ENCODE measurements at places on chromosomes 12 and 14.

DNA sequence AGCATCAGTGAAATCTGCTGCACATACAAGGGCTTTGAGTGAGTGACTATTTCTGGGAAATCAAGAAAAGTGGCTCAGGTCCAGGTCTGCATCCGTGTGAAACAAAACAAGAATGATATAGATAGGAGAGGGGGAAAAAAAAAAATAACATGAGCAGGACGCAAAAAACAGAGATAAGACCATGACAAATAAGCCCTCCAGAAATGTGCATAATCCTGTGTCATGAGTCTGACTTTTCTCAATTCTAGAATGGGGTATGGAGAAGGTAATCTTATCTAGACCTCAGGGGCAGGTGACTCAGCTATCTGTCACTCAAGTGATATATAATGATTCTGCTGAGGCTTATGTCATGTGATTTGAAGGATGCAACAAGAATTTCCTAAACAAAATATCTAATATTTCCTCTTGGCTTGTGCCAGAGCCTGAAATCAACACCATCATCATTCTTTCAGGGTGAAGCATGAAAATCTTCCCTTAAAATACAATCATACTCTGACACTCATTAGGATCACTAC is 250.0 kb downstream of the PHLDA1 start:
- no peak for DNase-seq

- peak; percentile 43 for DNase-seq
These were observed 376.0 kb downstream of the C12orf75 start for GRCh38 chr12:105706321-105706972.

DNA sequence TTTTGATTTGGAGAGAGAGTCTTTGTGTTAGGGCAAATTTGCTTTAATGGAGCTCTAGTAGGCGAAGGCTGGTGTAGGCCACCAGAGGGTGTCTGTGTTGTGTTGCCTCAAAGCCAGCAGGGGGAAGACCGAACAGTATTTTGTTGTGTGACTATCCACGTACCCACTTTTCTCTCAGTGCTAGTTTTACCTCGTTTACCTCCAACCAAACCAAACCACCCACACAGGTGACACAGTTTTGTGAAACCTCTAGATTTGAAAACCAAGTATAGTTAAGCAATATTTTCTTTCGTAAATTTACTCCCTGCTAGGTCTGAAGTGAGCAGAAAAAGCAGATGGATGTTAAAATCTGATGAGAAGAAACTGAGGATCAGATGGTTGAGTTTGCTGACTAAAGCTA is 36.3 kb upstream of the NPFF start:
- DNase-seq, result peak; percentile 70

DNA sequence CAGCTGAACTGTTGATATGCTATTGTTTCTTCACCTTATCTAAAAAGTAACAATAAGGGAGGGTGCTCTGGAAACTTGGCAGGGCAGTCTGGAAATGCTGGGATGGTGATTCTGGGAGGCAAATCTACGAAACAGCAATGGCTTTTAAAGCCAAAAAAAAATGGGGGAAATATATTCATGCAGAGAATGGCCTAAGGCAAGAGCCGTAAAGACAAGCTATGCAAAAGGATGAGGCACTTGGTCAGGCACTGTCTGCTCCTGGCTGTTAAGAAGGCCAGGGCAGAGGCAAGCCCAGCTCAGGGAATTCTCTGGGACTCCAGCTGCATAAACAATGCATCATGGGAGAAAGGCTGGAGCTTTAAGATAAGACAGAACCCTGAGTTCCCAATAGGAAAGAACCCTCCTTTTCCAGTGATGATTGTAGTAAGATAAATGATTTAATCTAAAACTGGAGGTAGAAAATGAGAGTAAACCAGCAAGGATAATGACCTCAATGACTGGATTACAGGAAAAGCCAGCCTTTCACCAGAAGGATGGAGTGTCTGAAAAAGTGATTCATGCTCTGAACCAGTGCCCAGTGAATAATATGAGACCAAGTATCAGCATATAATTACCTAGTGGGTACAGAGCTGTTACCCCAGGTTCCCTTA is 46.0 kb downstream of the ITPR2 start:
- no peak for DNase-seq

DNA sequence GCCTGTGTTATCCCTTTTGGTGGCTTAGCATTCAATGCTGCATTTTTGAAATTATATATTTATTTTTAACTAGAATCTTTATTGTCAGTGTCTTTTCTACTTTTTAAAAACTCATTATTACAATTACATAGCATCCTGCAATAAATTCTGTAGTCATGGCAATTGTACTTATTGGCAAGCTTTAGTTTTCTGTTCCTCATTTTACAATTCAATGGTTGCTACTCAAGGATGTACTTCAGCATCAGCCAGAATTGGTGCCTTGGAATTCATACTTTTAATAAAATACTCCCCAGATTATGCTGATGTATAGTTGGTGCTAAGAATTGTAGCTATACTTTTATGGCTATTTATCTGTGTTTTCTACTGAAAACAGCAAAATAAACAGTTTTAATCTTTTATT is 1756.8 kb upstream of the SEL1L start:
- no peak for DNase-seq

- DNase-seq, result no peak
These were observed 36.1 kb downstream of the DHX37 start for GRCh38 chr12:124952801-124953200.

GRCh38 chr14:50784683-50785456 is 46.1 kb downstream of the NIN start:
- no peak for DNase-seq

GRCh38 chr12:12582895-12583303 is 20.2 kb upstream of the DUSP16 start:
- no peak for DNase-seq

GRCh38 chr14:105249182-105250007 is 1.1 kb downstream of the BTBD6 start:
- no peak for DNase-seq

- DNase-seq, result no peak
These were observed 883.9 kb downstream of the LRFN5 start for GRCh38 chr14:42490536-42490935.

DNA sequence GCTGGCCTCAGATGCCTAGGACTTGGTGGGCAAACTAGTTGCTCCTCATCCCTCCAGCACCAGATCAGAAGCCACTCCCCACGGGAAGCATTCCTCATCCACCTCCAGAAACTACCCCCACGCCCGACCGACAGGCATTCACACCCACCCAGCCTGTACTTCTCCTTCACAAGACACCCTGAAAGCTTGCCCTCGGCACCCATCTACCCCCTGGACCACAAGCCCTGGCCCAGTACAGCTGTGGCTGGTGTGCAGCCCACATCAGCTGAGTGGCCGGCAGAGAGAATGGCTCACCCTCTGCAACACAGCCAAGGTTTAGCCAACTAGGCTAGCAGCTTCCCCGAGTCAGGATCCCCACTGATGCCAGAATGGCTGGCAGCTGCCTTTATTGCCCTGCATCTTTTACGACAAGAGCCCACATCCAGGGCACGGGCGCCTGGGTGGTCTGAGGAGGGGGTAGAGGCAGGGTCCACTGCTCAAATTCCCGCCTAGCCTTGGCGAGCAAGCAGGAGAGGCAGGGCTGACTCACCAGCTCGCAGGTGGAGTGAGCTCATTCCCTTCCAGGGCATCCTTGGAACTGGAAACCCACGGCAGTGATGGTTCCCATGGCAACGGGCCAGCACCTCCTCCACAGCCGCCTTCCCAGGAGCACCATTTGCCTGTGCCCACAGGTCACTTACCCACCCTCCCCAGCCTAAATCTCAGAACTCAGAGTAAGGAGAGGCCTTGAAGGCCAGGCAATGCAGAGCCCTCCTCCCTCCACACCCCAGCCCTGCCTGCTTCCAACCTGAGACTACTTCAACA is 17.1 kb downstream of the ACTN1 start:
- peak; percentile 73 for DNase-seq

GRCh38 chr12:123363740-123364531 is 711 bp downstream of the SBNO1 start:
- DNase-seq, result no peak

DNA sequence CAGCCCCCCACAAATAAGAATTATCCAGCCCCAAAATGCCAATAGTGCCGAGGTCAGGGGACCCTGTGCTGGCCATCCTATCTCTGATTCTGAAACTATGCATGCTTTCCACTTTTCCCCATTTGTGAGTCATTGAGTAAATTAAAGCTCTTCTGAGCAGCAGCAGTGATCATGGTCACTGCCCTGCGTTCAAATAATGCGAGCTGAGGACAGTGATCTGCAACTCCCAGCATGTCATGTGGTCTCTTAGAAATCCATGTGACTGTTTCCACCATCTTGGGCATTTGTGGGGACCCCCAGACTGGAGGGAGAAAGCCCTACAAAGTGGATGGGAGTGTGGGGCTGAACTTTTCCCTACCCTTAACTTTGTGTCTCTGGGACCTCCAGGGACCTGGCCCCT is 53.8 kb downstream of the C14orf132 start:
- DNase-seq, result no peak

DNA sequence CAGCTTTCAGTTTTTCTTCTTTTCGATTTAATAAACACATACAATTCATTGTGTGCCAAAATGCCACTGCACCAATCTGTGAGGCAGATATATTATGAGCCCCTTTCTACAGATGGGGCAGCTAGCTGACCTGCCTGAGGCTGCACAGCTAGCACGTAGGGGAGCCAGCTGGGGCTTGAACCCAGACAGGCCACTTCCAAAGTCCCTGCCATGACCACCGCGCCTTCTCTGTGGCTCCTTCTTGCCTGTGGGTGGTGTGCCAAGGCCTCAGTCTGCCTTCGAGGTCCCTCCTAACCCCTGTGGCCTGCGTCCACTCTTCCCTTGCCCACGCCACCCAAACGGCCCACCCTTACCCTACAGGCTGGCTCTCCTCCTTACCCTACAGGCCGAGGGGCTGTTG is 16.2 kb downstream of the FAM222A start:
- DNase-seq, result peak; percentile 13

GRCh38 chr12:3179731-3180130 is 102.6 kb downstream of the TSPAN9 start:
- no peak for DNase-seq

GRCh38 chr12:45601888-45602287 is 127.6 kb upstream of the ARID2 start:
- no peak for DNase-seq

DNA sequence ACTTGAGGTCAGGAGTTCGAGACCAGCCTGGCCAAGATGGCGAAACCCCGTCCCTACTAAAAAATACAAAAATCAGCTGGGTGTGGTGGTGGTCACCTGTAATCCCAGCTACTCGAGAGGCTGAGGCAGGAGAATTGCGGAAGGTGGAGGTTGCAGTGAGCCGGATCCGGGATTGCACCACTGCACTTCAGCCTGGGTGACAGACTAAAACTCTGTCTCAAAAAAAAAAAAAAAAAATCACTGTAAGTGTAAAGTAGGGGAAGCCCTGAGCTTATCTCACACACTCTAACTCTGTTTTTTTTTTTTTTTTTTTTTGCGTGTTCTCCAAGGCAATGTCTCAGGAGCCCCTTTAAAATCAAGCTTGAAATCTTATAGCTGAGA is 421 bp upstream of the RBMS2 start:
- DNase-seq, result no peak

DNA sequence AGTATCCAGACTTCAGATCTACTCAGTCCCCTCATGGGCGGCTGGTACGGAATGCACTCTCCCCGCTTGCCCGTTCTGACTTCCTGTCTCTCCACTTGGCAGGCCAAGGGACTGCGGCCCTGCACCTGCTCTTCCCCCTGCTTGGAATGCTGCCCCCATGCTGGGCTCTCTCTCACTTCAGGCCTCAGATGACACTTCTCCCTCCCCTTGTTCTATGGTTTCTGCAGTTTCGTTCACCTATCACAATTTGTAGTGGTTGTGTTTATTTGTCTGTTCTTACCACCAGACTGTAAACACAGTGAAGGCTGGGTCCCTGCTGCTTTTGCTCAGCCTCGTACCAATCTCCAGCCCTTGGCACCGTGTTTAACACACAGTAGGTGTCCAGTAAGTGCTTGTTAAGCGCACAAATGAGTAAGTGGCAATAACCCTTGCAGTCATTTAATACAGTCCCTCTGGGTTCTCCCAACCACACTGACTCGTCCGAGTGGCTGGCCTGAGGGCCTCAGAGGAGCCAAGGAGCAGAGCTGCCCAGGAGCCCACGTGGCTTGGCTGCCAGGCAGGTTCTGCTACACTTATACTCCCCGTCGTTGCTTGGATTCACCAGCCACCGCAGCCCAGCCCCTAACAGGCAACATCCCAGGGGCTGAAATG is 11.8 kb downstream of the SLC6A12 start:
- no peak for DNase-seq

DNA sequence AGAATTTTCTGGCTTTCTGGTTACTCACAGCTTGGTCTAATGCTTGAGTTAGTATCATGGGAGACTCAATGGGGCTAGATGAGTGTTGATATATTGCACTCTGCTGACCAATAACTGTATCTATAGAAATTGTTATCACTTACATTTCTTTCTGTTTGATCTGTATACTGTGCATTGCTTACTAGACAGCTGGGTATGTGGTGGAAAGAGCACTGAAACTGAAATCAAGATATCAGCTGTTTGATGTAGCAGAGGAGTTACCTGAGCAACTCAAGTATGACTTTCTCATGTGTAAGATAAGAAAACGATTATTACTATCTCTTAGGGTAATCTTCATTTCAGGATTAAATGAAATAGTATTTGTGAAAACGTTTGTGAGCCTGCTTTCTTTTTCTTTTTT is 183.0 kb downstream of the SLC15A5 start:
- DNase-seq, result no peak

DNA sequence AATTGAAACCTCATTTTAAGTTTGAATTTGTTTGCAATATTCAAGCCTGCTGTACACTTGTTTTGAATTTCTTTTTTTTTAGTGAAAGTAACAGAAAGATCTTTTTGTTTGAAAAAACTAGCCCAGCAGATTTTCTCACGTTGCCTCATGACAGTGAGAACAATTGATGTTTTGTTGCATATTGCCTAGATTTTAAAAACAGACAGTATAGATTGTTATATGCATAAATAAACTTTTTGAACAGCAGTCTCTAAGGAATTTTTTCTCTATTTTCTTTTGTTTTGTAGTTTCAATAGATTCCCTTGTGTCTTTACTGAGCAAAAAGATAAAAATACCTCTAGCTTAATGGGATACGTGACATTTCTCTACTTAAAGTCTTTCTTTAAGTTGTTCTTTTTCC is 15.4 kb downstream of the OR6C6 start:
- DNase-seq, result no peak

DNA sequence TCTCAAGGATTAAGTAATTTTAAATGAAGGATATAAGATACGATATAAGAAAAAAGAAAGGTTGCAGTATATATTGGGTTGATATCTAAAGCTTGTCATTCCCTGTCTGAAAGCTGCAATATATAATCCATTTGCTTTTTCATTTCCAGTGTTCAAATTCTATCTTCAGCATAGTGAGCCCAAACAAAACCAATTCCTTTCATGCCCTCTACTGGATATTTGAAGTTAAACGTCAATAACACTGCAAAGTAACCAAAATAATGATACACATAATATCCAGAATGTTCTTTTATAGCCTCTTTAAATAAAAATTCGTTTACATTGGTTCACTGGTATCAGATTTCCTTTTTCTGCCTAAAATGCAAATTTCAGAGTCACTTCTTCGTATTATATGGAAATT is 64.5 kb upstream of the DAAM1 start:
- DNase-seq, result no peak

DNA sequence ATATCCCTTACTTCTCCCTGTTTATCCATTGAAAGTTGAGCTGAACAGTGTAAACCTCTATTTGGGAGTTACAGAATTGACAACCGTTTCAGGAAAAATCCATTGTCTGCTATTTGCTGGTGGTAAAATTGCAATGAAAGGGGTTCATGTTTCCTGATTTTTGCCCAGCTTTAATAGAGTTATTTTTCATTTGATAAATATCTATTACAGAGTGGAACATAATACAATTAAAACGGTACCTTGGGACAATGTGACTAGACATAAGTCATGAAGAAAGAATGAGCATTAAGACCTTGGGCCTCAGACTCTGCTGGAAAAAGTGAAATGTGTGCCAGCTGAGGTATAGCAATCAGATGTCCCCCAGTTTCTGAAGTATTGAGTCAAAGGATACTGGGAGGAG is 13.1 kb downstream of the PTPRR start:
- no peak for DNase-seq
